Naive thymus-derived CD8-positive, alpha-beta T cell (primary cell): ENCODE measurements at places on chromosomes 5 and 9. TPM values are rescaled to one million over a fixed set of nuclear protein-coding genes. Genes with fewer than 3 reads are reported as not detected.

NEURL1B gene
- 0.49 TPM for total RNA-seq

PCDHGB4 gene
- 0.25 TPM for total RNA-seq

PCDHGA5 gene
- total RNA-seq, result 0.13 TPM

ZDHHC11B gene
- 1.1 TPM for total RNA-seq

ERBIN gene
- total RNA-seq, result 127 TPM

CDC37L1 gene
- total RNA-seq, result 29.5 TPM

GRCh38 chr9:18826248-18826647 is 206.8 kb downstream of the SAXO1 start:
- H3K4me3 ChIP-seq, result no peak overlapping the region
- H3K27ac ChIP-seq, result no peak overlapping the region
- peaks cover 5% of the 10 kb centered on the region for H3K4me1 ChIP-seq
- no peak for DNase-seq

GRCh38 chr9:133987946-133988665 is 4.0 kb downstream of the VAV2 start:
- no peaks in the 10 kb centered on the region for H3K27me3 ChIP-seq
- no peaks in the 10 kb centered on the region for H3K4me1 ChIP-seq
- peak overlapping the region; percentile 49 for H3K27ac ChIP-seq
- H3K4me3 ChIP-seq, result no peak overlapping the region

DNA sequence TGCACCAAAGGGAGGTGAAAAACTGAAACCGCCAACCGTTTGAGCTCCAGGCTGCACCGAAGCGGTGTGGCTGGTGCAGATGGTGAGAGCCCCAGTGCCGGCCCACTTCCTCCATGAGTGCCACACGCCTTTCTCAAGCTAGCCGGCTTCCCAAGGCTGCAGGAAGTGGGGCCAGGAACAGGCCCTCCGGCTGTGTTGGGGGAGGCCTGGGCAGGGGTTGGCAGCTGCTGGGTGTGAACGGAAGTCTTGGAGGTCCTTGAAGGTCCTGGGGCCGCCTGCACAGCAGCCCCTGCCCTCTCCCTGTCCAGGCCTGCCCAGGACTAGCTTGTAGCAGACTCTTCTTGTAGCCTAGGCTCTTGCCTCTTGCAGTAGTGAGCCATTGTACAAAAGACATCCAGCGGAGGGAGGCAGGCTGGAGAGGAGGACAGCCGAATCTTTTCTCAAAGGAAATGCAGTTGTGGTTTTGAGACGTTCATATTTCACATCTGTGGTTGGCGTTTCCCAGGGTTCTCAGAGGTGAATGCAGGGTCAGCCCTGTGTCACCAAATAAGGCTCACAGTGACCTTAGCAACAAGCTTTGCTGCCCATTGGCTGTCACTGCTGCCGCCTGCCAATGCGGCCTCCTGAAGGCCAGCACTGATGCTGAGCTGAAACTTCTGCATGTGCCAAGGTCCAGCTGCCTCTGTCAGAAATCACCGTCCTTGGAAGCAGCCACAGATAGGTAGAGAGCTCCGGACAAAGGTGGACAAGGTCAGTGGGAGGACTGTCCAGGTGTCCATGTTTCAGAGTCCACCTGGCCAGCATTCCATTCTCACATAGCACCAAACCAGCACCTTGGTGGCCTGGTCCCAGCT is 23.9 kb downstream of the IRF1 start:
- peaks cover 93% of the 10 kb centered on the region for H3K4me1 ChIP-seq
- H3K27ac ChIP-seq, result peak overlapping the region; percentile 90
- DNase-seq, result peak; percentile 58
- peak overlapping the region; percentile 78 for H3K4me3 ChIP-seq

GRCh38 chr5:3911773-3912172 is 316.1 kb downstream of the IRX1 start:
- H3K27me3 ChIP-seq, result no peaks in the 10 kb centered on the region
- no peaks in the 10 kb centered on the region for H3K36me3 ChIP-seq
- H3K27ac ChIP-seq, result no peak overlapping the region
- H3K4me3 ChIP-seq, result no peak overlapping the region
- no peaks in the 10 kb centered on the region for H3K4me1 ChIP-seq

DNA sequence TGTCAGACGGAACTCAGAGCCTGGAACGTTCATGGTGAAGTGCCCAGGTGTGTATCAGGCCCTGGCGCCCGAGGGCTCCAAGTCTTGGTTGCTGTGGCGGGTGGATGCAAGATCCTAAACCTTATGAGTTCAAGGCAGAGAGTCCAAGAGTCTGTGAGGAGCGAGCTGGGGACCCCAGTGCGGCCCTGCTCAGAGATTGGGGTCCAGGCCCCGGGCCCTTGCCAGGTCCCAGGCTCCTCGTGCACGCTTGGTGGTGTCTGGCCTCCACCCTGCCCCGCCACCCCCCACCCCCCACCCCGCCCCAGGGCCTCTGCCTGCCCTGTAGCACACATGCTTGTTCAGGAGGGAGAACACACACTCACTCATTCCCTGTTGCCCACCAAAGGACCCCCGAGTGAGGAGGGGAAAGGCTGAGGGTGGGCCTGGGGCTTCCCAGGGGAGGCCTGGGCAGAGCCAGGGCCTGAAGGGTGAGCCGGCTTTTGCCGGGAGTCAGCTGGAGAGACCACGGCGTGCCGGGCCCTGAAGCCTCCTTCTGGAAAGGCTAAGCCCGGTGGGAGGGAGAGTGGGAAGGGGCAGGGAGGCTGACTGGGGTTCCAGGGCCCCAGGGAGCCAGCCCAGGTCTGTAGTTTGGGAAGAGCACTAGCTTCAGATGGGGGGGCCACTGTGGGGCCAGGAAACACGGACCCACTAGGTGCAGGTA is 37.1 kb downstream of the FAM163B start:
- H3K36me3 ChIP-seq, result no peaks in the 10 kb centered on the region
- H3K4me1 ChIP-seq, result peaks cover 9% of the 10 kb centered on the region
- no peak for DNase-seq
- no peak overlapping the region for H3K4me3 ChIP-seq
- H3K27ac ChIP-seq, result no peak overlapping the region

GRCh38 chr9:81397481-81398381 is 291.6 kb downstream of the TLE1 start:
- H3K27me3 ChIP-seq, result no peaks in the 10 kb centered on the region
- H3K27ac ChIP-seq, result no peak overlapping the region
- no peak overlapping the region for H3K4me3 ChIP-seq
- H3K36me3 ChIP-seq, result no peaks in the 10 kb centered on the region
- H3K4me1 ChIP-seq, result no peaks in the 10 kb centered on the region
